CD8-positive, alpha-beta memory T cell (primary cell): ENCODE measurements at places on chromosomes 1 and 21. TPM values are rescaled to one million over a fixed set of nuclear protein-coding genes. Genes with fewer than 3 reads are reported as not detected.

PRAMEF2 gene
- not detected for total RNA-seq

DPT gene
- total RNA-seq = not detected

CHI3L1 gene
- total RNA-seq = not detected

CRP gene
- total RNA-seq = not detected

CR1L gene
- not detected for total RNA-seq

CALML6 gene
- total RNA-seq = 0.78 TPM

ADCY10 gene
- not detected for total RNA-seq

KIRREL1 gene
- not detected for total RNA-seq
